ENCODE measurements at places on chromosomes 7 and 10. TPM values are rescaled to one million over a fixed set of nuclear protein-coding genes. Genes with fewer than 3 reads are reported as not detected.

The SPDYE2 gene
- total RNA-seq, result not detected

The CXCL12 gene
- total RNA-seq, result 76.7 TPM

The ZNF746 gene
- 11.3 TPM for total RNA-seq

The JCAD gene
- 1.2 TPM for total RNA-seq

The ZNF786 gene
- 3.7 TPM for total RNA-seq

The CYP26C1 gene
- not detected for total RNA-seq
